ENCODE measurements at places on chromosomes 3 and 15. TPM values are rescaled to one million over a fixed set of nuclear protein-coding genes. Genes with fewer than 3 reads are reported as not detected.

DNA sequence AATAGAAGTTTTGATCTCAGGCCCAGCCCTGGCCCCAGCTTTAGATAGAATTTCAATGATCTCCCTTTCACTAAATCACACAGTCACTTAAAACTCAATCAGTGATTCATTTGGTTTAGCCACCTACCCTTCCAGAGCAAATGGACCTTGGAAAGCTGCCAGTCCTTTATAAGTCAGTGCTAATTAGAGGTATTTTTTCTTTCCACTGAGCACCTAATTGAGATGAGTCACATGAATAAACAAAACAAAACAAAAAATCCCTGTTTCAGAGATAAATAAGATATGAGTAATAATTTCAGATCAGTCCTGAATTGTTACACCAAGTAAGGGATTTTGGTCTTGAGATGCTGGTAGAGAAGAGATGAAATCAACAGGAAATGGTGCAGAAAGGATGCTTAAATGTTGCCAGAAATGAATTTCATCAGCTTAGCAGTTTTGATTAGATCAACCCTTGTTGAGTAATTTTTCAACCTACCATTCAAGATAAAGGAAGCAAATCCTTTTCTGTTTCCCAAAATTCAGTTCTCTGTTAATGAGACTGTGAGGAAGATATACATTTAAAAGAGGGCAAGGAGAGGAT lies 352.0 kb upstream of the COL8A1 start:
- DNase-seq = no peak

HIGD2B gene
- not detected for total RNA-seq

CELF6 gene
- not detected for total RNA-seq

DNA sequence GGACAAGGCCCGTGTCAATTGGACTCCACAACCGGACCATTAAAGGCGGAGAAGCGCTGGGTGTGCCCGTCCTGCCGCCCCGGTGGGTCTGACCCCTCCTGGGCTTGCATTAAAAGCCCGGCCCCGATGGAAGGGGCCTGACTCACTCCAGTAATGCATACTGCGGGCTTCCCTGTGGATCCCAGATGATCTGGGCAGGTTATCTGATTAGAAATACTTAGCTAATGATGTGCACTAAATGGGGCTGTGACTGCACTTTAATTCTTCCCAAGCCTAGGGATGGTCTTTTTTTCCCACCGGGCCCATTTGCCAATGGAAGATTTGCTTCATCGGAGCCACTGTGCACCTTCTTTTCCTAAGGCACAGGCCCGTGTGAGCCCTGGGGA lies 124.9 kb downstream of the TMEM266 start:
- no peak for DNase-seq

GOLGB1 gene
- 15.5 TPM for total RNA-seq

GABRG3 gene
- 0.13 TPM for total RNA-seq

COL8A1 gene
- 5.3 TPM for total RNA-seq

DNA sequence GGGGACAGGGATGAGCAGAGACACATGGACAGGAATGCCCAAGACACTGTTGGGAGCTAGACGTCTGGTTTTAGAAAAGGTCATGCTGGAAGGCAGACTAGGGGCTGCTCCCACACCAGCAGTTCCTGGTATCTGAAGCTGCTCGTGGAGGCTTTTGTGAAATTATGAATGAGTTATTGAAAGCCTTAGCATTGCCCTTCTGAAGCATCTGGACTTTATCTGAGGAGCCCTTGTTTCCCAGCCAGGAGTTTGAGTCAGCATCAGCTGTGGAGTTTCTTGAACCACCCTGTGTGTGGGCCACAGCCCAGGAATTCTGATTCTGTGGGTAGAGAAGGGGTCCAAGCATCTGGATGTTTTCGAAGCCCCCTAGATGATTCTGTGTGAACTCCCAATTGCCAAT lies 258.7 kb downstream of the SLCO3A1 start:
- DNase-seq = no peak

DNA sequence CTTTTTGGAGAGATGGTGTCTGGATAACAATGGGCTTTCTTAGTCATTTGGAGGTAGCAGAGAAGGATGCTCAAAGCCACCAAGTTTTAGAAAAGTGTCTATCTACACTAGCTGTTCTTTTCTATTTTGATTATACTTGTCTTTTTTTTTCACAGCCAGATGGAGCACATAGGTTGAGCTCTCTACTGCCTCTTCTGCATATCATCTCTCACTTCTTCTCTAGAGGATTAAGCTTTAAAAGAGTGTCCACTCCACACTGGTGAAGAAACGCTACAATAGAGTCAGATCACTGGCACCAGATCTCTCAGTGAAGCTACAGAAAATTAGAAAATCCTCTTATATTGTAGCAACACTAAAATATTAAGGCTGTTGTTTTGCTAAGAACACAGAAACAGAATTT lies 145.3 kb upstream of the MBNL1 start:
- no peak for DNase-seq

DNA sequence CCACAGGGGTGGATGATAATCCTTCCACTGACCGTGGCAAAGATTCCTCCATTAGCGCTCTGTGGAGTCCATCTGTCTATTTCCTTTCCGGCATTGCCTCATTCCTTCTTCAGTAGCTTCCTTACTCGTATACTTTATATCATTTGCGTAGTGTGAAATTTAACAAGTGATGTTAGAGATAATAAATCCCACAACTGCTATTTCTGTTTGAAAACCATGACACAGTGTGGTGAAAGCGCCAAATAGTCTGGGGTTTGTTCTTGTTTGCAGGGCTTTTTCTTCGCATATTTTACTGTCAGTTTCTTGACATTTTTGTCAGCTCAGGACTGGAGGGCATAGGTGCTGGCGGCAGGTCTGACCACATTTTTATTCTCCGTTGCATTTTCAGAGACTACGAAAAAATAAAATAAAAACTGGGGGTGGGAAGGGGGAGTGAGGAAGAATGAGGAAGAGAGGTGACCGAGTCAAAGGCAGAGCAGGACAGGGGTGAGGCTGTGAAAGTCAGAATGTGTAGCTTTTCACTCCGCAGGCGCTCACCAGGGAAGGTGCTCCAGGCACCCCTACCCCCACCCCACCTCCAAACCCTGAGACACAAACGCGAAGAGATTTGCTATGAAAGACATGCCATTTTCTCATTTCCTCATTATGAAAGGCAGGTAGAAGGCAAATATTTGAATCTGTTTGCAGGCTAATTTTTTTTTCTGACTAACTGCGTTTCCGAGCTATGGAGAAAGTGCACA lies 965.0 kb downstream of the MCTP2 start:
- DNase-seq = no peak

- no peak for DNase-seq
These were observed 1.4 kb downstream of the PTH1R start for GRCh38 chr3:46878781-46879436.

- DNase-seq = no peak
These were observed 15.5 kb downstream of the ATP2B2 start for GRCh38 chr3:10489746-10490483.

DNA sequence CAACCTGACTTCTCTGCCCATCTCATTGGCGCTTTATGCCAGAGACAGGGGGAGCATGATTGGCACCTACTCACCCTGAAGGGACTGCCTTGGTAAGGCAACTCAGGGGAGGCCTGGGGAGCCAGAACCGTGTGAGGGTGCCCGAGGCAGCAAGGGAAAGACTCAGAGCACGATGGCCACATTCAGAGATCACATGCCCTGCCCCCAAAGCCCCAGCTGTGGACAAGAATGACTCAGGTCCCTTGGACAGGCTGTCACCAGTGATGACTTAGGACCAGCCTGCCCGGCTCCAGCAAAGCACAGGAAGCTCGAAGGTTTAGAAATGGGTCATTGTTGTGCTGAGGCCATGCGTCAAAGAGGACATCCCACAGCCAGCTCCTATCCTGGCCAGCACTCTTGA lies 49.1 kb upstream of the LIMD1 start:
- peak; percentile 50 for DNase-seq
